A549 (cell line): ENCODE measurements at places on chromosomes 3 and 15. TPM values are rescaled to one million over a fixed set of nuclear protein-coding genes. Genes with fewer than 3 reads are reported as not detected.
A peak's percentile ranks its signal among the peaks of the same experiment; 100 is the strongest.

Gene PPARG
- 34.6 to 38.9 TPM (median 35.2 TPM) in 3 replicates for polyA plus RNA-seq

GRCh38 chr3:187544326-187544725 is 125.9 kb downstream of the SST start:
- DNase-seq = no peak

GRCh38 chr3:74523811-74524210 is 90.6 kb downstream of the CNTN3 start:
- DNase-seq = no peak

DNA sequence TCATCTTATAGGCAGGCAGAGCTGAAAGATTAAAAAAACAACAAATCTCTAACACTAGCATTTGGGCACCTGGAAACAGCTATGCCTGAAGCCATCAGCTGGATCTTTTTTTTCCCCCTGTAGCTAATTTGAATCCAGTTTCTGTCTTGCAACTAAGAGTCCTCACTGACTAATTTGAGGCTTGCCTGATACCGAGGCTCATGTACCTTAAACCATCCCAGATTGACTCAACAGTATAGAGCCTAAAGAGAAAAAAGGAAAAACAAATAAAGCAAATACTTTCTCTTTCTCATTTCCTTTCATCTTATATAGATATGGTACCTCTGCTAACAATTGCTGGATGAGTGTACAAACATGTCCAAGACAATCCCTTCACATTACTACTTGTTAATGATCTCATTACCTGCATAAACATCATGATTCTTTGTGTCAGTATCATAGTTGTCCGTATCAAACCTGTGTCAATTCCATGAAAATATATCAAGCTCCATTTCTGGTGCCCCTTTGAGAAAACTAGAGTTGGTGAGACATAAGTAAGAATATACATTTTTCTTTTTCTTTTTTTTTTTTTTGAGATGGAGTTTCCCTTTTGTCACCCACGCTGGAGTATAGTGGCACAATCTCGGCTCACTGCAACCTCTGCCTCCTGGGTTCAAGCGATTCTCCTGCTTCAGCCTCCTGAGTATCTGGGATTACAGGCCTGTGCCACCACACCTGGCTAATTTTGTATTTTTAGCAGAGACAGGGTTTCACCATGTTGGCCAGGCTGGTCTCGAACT is 43.1 kb downstream of the BHLHE40 start:
- DNase-seq = no peak

DNA sequence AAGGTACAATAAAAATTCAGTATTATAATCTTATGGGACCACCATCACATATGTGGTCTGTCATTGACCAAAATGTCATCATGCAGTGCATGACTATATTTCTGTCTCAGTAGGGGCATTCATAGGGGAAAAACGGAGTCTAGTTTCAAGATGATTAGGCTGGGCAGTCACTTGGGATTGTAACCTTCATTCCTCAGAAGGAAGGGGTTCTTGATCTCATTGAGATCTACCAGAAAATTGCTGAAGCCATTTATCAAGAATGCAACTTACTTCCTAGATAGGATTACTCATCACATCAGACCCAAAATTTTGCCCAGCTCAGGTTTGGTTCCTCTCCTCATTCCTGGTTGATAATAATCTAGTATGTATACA is 37.3 kb downstream of the BTD start:
- DNase-seq = no peak

DNA sequence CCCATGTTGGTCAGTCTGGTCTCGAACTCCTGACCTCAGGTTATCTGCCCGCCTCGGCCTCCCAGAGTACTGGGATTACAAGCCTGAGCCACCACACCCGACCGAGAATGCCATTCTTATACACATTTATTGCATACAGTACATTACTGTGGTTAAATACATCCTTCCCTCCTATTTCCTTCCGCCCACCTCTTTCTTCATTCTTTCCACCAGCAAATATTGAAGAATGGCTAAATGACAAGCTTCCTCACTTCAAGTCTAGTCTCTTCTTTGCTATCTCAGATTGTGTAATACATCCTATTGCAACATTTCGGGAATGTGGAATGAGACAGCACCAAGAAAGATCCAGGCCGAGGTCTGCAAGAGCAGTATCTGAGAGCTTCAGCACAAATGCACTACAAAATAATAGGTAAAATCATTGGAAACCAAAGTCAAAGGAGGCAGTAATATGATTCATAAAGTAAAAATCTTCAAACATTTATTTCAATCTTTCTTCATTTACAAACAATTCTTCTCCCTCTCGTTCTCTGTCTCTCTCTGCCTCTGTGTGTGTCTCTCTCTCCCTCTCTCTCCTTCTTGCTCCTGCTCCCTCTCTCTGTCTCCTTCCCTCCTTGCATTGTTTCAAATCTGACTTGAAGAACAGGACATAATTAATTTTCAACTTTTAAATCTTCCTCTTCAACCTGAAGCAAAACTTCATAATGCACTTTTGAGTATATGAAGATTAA is 94.7 kb upstream of the TGFBR2 start:
- peak; percentile 92 for DNase-seq

- DNase-seq = no peak
Measured at GRCh38 chr15:87522997-87523396, 733.5 kb downstream of the NTRK3 start.

GRCh38 chr15:31465083-31465955 is 138.7 kb downstream of the KLF13 start:
- no peak for DNase-seq

Gene ANKRD34C
- polyA plus RNA-seq = not detected in 3 replicates

Gene FSTL1
- 115 to 119 TPM (median 118 TPM) in 3 replicates for polyA plus RNA-seq

GRCh38 chr15:79130535-79131130 is 40.1 kb upstream of the RASGRF1 start:
- DNase-seq = peak; percentile 30

- DNase-seq = no peak
Measured at GRCh38 chr3:128167973-128168674, 14.8 kb downstream of the EEFSEC start.

Gene TMIE
- 0.09 TPM in 1 of 3 replicates, not detected in the others for polyA plus RNA-seq

DNA sequence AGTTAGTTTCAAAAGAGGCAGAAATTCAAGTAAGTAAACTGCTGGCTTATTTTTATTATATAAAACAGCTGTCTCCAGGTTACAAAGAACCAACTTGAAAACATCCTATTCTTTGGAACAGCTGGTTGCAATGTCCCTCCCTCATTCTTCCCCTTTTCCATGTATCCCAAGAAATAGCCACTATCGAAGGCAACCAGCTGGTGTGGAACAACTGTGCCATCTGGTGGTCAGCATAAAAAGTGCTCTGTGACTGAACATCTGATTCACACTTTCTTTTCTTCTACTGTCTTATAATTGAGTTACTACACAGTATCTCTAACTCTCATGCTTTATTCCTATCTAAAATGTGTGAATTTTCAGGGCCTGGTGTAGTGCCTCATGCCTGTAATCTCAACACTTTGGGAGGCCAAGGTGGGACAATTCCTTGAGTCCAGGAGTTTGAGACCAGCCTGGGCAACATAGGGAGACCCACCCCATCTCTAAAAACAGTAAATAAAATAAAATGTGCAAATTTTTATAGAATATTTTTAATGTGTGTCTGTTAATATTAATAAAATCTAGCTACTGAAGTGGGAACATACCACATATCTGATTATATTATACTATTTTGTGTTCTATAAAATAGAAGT is 9.6 kb downstream of the OSBPL11 start:
- peak; percentile 43 for DNase-seq

- no peak for DNase-seq
Measured at GRCh38 chr15:29272219-29272618, 2.6 kb upstream of the NSMCE3 start.

- DNase-seq = no peak
Measured at GRCh38 chr3:11810276-11810675, 36.4 kb downstream of the TAMM41 start.

GRCh38 chr3:181728470-181729340 is 17.0 kb downstream of the SOX2 start:
- no peak for DNase-seq

- DNase-seq = peak; percentile 72
Measured at GRCh38 chr3:101069901-101070798, 76.9 kb upstream of the ABI3BP start.

DNA sequence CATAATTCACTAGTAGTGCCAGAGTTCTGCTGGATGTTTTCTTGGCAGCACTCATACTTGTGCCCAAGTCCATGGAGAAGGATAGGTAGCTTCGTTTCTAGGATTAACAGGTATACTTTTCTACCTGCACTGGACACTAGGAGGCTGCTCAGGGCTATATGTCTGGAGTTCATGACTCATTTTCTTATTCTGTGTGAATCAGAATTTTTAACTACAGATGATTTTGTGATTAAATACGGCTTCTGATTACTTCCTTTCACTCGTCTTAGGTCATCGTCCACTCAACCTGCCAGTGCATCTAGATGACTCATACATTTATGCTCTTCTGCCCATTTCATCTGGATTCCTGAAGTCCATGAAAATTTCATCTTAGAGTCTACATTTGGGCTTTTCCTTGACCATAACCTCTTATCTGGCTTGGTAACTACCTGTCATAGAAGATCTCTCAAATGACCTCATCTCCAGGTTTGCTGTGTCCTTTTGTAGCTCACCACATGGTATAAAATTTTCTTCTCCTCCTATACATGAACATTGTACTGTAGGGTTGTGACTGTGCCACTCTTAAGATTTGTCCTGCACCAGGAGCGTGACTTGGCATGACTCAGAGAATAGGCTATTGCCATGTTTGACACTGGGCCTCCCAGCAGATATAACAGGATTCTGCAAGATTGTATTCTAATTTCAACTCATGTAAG is 66.7 kb upstream of the GCSAM start:
- DNase-seq = peak; percentile 4

Gene MASP1
- polyA plus RNA-seq = not detected in 3 replicates

Gene ISLR2
- 0.10 to 0.25 TPM (median 0.17 TPM) in 3 replicates for polyA plus RNA-seq

Gene KLF13
- 42.7 to 53.5 TPM (median 52.5 TPM) in 3 replicates for polyA plus RNA-seq

- DNase-seq = no peak
Measured at GRCh38 chr15:40940296-40940801, 11.2 kb downstream of the DLL4 start.

DNA sequence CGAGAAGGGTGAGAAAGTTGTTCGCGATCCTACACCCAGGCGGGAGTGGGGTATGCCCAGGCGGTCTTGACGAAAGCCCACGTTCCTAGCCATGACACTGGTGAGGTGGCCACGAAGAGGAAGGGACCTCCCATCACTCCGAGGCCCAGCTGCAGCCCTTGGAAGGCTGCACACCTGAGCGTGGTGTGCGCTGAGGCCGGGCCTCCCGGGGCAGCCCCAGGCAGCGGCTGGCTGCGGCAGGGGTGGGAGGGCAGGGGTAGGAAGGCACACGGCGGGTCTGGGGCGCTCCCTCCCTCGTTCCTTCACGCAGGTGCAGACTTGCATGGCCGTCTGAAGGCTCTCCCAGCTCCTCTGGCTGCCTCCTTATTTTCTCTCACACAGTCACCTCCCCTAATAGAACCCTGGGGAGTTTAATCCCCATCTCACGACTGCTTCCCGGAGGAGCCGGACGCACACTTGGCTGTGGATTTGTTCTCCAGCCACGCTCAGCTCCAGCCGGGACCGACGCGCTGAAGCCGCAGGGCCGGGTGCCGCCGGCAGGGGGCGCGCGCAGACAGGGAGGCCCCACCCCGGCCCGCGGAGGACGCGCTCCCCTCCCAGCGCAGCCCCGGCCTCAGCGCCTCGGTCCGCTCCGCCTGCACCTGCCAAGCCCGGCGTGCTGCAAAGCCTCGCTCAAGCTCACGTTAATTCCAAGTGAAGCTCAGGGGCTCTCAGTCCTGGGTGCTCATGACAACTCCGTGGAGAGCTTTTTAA is 37.8 kb upstream of the MUC4 start:
- peak; percentile 13 for DNase-seq

DNA sequence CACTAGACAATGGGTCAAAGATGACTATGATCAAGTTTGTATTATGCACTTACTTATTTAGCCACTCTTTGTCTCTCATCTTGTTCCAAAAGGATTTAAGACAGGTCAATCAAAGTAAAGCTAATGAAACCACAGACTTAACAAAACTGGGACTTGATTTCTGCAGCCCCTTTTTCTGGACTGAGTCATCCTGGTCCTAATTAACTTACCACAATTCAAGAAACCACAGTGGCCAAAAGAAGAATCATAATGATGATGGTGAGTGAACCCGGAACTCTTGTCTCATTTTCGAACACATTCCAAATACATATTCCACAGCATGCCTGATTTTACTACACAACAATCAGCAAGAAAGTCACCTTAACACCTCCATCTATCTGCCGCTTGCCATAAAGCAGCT is 1333.0 kb downstream of the ROBO1 start:
- DNase-seq = no peak

Gene SNX22
- 0.73 to 1.1 TPM (median 0.91 TPM) in 3 replicates for polyA plus RNA-seq

GRCh38 chr3:188165596-188165995 is 11.6 kb downstream of the LPP start:
- peak; percentile 51 for DNase-seq

GRCh38 chr15:41263891-41264351 is 32.9 kb downstream of the CHP1 start:
- DNase-seq = no peak

DNA sequence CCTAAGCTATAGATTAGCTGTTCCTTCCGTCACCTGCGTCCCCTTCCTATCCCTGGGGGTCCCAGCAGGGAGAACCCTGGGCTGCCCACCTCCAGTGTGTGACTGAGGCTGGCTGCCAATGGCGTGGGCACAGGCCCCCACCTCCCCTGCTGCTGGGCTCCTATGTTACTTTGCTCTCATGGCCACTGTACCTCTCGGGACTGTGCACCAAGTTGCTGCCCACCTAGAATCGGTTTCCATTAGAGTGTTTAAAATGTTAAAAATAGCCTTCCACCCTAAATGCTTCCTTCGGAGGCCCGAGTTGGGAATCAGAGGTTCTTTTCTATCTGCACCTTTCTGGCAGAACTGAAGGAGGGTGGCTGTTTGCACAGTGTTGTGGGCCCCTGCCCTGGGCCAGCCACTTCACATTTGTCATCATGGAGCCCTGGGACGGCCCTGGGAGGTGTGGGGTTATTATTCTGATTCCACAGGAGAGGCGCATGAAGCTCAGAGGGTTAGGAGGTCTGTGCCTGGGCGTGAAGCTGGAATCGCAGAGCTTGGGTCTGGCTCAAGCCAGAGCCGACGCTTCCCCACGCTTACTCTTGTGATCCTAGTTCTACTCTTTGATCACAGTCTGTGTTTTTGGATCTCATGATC is 29.1 kb downstream of the IRAK2 start:
- no peak for DNase-seq

DNA sequence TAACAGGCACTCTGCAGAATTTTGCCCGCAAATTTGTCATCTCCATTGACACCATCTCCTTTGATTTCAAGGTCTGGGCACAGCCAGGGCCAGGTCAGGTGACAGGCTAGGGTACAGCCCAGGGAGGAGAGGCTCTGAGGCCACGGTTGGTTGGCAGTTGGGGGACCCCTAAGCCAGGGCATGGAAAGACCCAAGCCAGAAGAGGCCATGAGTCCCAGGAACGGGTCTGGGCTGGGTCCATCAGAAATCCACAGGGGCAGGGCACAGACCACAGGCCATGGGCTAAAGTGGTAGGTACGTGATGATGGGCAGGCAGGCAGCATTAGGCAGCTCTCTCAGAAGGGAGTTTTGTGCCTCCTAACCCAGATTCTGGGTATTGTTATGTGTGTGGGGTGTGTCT is 45.8 kb downstream of the SEMA3G start:
- no peak for DNase-seq

Gene LRRC2
- not detected in 3 replicates for polyA plus RNA-seq

DNA sequence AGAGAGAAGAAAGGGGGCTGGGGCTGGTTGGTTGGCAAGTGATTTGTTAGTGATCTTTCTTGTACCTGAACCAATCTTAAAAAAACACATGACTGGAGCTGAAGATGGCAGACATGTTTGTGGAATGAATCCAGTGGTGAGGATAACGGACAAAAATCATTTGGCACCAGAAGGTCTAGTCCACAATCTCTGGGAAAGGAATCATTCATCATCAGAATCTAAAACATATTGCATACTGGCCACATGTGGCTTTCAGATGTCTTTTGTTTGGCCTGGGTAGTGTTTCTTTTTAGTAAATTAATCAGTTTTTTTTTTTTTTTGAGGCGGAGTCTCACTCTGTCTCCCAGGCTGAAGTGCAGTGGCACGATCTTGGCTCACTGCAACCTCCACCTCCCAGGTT is 5.0 kb downstream of the NEK11 start:
- no peak for DNase-seq
